Vagina (tissue), 2 donors: ENCODE measurements at places on chromosomes 12 and 14.

DNA sequence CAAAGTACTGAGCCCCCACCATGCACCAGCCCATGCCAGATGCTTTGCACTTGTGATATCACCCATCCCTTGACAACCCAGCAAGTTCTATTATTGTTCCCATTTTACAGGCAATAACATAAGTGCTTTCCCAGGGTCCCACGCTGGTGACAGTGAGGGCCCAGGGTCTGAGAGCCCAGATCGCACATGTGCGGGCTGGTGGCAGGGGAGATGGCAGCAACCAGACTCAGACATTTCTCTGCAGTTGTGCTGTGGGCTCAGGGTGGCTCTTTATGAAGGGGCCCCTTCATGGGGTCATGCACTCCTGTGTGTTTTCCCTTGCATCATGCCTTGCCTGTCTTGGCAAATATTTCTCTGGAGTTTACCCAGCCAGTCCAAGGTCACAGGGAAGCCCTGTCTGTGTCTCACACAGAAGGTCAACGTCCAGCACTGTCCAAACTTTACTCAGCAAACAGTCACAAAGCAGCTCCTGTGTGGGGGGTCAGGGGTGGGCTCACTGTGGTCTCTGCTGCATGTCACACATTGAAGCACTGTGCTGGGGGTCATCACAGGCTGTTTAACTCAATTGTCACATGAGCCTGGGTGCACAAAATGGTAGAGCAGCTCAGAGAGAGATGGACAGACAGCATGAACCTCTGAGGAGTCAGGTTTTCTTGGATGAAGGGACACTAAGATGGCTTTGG, 12.7 kb downstream of the SERPINA5 start:
- no peak for DNase-seq
- H3K27ac ChIP-seq: no peak overlapping the region
- peaks cover 12% of the 10 kb centered on the region for H3K4me1 ChIP-seq
- H3K4me3 ChIP-seq: no peak overlapping the region
- H3K27me3 ChIP-seq: no peaks in the 10 kb centered on the region
- H3K36me3 ChIP-seq: no peaks in the 10 kb centered on the region

DNA sequence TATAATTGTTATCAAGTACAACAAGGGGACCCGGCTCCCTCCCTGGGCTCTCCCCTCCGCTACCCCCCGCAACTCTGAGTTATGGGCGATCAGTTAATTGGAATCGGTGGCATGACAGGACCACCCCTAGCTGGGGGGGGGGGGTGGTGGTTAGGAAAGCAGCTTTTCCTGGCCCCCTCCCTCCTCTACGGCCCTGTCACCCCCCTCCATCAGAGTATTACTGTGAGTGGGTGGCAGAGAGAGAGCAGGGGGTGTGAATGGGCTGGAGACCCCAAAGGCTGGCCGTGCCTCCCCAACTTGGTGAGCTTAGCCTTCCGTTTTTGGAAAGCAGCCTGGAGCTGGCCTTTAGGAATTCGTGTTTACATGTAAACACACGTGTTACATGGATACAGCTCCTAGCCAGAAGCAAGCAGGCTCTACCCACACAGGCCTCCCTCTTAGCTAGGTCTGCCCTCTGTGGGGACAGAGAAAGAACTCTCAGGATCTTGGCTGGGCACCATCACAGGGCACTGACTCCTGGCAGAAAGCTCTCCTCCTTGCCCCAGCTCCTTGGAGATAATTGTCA, 1.1 kb upstream of the HOXC4 start:
- H3K36me3 ChIP-seq: no peaks in the 10 kb centered on the region
- H3K4me3 ChIP-seq: no peak overlapping the region
- H3K27ac ChIP-seq: no peak overlapping the region
- H3K27me3 ChIP-seq: peaks cover 36% of the 10 kb centered on the region

GRCh38 chr12:28442101-28442500, 251.8 kb downstream of the CCDC91 start:
- H3K4me1 ChIP-seq: no peaks in the 10 kb centered on the region
- H3K36me3 ChIP-seq: no peaks in the 10 kb centered on the region
- H3K4me3 ChIP-seq: no peak overlapping the region
- DNase-seq: no peak

DNA sequence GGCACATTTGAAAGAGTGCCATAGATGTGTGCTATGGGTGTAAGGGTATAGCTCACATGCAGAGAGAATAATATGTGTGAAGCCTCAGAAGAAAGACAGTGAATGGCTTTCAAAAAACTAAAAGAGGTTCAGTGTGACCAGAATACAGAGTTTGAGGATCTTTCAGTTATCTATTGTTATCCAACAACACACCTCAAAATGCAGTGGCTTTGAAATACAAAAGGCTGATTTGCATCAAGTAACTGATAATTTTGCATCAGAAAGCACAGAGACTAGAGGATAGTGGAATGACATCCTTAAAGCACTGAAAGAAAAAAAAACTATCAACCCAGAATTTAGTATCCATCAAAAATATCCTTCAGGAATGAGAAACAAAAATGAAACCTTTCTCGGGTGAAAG, 131.6 kb upstream of the IGF1 start:
- H3K4me3 ChIP-seq: no peak overlapping the region
- no peak overlapping the region for H3K27ac ChIP-seq
- H3K36me3 ChIP-seq: no peaks in the 10 kb centered on the region

DNA sequence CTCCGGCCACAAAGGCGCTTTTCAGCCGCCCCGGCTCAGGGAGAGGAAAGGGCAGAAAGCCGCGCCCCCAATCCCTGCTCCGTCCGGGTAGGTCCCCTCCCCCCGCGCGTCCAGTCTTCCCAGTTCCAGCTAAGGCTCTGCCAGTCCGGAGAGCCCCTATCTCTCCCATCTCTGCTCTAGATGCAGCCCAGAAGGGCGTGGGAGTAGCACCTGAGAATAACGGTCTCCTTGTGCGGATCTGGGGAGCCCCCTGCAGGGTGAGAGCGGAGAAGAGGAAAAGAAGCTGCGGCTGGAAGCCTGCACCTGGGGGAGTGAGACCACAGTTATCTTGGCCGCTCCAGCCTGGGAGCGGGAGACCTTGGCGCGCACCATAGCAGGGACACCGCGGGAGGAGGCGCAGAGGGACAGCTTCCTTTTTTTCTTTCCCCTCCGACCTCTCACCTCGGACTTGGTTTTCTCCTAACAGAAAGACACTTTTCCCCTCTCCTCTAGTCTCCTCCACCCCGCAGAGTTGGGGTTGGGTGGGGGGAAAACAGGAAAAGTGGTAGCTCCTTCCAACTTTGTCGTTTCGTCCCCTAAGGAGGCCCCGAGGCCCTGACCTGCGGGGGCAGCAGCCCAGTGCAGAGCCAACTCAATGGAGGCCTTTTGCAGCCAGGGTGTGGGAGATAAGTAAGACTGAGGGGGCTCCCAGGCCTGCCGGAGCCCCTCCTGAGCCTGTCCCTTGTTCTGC, 2.4 kb downstream of the DHH start:
- no peak overlapping the region for H3K27ac ChIP-seq
- H3K4me3 ChIP-seq: peak overlapping the region; percentile 21
- DNase-seq: no peak
- H3K4me1 ChIP-seq: peaks cover 59% of the 10 kb centered on the region
- no peaks in the 10 kb centered on the region for H3K27me3 ChIP-seq

DNA sequence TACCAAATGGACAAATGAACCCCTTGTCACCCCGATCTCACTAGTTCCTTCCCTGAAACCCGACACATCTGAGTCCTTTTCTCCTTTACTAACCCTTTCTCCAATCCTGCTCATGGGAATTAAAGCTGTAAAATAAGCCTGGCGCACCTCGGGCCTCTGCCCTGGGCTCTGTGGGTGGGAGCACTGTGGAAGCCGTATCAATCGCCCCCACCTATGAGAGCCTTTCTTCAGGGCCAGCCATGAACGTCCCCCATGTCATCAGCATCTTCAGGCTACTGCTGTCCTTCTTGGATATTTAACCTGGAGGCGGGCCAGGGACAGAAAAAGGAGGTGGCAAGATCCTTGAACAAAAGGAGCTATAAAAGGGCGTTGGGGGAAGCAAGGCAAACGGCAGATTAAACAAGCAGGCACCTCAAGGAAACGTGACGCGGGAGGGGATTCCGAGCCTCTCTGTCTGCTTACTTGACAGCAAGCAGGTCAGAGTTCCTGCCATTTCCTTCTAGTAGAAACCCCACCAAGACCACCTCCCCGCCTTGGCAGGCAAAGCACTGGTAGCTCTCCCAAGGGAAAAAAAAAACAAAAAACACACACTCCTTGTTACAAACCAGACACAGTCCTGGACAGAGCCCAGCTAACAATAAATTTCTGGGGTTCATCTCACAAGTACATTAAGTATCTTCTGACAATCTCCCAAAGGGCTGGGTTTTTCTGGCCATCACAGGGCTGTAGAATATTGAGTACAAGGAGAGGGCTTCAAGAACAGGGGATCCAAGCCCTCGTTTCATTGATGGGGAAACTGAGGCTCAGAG, 62.9 kb downstream of the DPF3 start:
- H3K36me3 ChIP-seq: no peaks in the 10 kb centered on the region
- no peak for DNase-seq
- no peak overlapping the region for H3K4me3 ChIP-seq
- H3K27ac ChIP-seq: no peak overlapping the region
- no peaks in the 10 kb centered on the region for H3K27me3 ChIP-seq

- H3K36me3 ChIP-seq: no peaks in the 10 kb centered on the region
- no peak for DNase-seq
- no peaks in the 10 kb centered on the region for H3K27me3 ChIP-seq
- no peak overlapping the region for H3K4me3 ChIP-seq
Observed at GRCh38 chr12:104733717-104734175, 224.3 kb downstream of the SLC41A2 start.
